ENCODE measurements at places on chromosomes 7 and 10.
A peak's percentile ranks its signal among the peaks of the same experiment; 100 is the strongest.

DNA sequence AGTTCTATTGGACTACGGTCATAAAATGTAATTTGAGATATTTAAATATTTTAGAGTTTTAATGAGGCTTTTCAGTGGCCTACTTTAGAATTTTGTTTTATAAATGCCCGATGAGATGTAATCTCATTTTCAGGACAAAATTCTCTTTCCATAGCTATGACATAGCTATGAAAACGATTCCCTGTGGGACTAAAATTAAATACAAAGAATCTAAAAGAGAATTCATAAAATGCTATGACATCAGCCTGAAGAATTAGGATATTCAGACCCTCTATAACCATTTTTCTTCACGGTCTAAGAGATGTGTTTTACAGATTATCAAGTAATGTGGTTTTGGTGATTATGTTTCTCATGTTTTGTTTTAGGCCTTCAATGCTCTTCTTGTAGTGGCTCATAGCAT, 48.2 kb upstream of the ODAD2 start:
- DNase-seq, result no peak

GRCh38 chr10:5068274-5068984, 25.8 kb upstream of the AKR1C3 start:
- no peak for DNase-seq

DNA sequence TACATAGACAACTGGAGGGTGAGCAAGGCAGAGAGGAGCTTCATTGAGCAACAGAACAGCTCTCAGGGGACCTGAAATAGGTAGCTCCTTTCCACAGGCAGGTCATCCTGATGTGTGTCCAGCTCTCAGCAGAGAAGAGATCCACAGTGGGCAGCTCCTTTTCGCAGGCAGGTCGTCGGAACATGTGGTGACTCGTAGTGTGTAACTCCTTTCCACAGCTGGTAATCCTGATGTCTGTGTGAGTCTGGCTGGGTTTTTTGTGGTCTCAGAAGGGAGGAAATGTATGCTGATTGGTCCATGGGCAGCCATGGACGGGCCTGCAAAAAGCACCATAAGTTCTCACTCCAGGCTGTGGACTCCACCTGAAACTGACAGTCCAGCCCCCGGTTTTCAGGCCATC, 24.4 kb upstream of the TES start:
- DNase-seq, result no peak

DNA sequence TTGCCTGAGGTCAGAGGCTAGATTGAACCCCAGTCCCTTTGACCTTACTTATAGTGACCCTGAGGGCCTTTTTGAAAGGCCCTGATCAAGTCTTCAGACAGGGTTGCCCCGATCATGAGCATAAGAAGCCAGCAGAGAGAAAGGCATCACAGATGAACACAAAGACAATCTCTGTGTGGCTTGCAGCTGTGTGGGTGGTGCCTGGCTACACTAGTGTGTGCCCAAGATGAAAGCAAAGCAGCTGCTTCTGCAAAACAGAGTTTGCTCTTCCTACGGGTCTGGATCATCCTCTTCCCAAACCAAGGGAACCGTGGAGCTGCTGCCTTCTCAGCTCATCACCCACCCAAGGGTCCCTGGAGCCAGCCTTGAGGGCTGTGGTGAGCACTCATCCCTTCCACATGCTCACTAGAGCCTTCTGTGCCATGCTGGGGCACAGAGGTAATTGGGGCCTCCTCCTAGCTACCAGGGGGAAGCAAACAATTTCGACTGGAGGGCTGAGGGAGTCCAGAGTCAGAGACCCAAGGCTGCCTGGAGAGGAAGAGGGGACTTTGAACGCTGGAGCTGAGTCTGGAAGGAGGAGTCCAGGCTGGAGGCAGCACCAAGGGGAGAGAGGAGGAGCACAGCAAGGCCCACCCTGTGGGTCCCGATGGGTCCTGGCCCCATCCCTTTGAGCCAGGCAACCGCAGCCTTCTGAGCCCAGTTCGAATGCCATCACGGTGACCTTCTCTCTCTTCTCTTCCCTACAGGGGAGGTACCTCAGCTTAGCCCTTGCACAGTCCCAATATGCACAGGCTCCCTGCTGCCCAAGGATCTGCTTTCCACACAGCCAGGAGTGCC, 42.3 kb downstream of the ANTXRL start:
- DNase-seq, result no peak

DNA sequence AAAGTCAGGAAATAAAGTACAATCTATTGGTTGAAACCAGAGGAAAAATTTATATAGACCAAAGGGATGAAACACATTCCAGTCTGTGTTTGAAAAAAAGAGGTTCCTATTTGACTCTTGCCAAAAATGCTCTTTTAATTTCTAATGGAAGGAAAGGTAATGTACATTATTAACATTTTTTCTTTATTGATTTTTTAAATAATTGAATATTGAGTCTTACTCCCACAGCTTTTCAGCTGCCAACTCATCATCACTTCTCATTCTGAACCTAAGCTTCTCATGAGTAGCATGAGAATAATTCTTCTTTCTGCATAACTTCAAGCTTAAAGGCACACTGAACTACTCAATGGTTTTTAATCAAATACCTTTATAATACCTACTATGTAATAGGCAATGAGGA, 49.8 kb upstream of the FHIP2A start:
- no peak for DNase-seq

- no peak for DNase-seq
These were observed 358.8 kb downstream of the SUGCT start for GRCh38 chr7:40493609-40494051.

- no peak for DNase-seq
These were observed 13.0 kb downstream of the ADAM8 start for GRCh38 chr10:133263674-133264073.

GRCh38 chr10:1026578-1026977, 919 bp upstream of the IDI2 start:
- DNase-seq, result no peak

GRCh38 chr10:71492872-71493271, 96.2 kb downstream of the CDH23 start:
- no peak for DNase-seq

DNA sequence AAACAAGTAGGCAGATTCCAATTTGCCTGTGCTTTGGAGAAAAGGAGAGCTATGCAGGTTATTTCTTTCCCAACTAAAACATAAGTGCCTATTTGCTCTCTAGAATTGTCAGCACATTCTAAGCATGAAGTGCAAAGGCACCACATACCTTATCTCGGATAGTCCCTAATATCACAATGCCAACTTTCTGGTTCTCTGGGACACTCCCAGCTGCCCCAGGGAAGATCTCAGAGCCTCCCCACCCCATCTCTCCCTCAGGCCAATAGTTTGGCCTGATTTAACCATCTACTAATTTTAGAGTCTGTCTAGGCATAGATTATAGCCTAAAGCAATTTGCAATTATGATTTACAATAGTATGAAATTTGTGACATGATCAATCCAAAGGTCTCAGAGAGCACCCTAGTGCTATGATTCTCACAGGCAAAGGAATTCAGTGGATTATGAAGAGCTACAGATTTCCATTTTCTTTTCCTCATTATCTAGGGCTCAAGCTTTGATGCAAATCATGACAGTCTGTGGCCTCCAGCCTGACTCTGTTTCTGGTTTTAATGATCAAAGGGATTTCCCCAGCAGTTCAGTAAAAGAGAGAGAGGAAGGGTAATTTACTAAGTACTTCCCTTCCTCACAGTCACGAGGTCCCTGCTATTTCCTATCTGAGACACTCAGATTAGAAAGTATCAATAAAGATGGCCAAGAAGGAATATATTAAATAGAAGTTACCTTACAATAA, 29.0 kb upstream of the IL6 start:
- no peak for DNase-seq

- no peak for DNase-seq
These were observed 988.6 kb downstream of the SORCS1 start for GRCh38 chr10:106175760-106176377.

DNA sequence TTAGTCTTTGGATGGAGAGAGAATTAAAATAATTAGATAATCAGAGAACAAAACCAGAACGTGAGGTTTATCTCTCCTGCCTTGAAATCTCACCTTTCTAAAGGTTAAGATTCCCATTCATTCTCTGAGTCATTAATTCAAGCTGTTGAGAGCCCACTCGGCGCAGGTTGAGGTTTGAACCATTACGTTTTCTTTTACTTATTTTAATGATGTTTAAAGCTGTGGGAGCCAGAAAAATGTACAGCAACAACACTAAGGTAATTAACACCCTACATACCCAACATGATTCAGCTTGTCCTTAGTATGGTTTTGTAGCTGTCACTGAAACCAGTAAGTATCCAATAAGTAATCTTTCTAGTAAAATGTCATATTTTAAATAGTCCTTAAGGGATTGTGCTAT, 153.0 kb upstream of the ANK3 start:
- no peak for DNase-seq

DNA sequence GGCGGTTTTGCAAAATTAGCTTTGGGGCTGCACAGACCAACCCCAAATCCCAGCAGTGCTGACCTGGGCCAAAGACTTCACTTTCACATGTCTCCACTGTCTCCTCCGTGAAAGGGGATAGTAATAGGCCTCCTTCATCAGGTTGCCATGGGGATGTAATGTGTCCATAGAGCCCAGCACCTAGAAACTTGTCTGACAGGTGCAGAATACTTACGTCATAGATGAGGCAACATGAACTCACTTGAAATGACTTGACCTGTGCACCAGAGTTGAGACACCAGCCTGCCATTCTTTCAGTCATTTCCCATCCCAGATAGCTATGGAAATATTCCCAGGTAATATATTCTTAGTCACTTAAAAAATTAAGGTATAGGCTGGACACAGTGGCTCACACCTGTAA, 94.2 kb downstream of the INSYN2A start:
- DNase-seq, result no peak

DNA sequence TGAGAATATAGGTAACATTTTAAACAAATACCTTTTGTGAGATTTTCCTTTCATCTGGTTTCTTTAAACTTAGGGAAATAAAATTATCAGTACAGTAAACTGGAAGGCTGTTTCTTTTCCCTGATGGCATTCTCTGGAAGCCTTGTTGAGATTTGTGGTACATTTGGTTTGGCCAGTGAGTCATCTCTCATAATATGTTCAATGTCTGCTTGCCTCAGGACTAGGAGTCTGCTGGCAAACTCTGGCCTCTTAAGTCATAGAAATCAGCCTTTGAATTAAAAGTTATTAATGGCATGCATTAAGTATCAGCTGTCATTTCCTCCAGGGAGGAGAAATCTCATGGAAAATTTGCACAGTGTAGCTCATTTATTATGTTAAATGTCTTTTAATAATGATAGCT, 316.6 kb upstream of the KIAA1217 start:
- no peak for DNase-seq

DNA sequence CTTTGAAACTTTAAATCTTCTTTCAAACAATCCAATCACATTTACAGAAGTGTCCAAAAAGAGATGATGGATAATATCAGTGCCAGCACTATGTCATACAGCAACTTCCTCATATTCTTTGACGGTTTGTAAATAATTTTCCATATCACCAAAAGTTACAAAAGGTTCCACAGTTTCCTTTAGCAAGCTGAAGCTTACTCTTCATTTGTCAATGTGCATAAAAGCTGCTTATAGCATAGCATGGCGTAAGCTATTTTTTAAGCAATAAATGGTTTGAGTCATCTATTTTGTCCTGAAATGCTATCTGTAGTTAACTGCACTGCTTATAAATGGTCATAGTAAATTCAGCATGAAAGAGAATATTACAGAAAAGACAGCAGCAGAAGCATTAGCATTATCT, 95.1 kb downstream of the ETV1 start:
- DNase-seq, result no peak

DNA sequence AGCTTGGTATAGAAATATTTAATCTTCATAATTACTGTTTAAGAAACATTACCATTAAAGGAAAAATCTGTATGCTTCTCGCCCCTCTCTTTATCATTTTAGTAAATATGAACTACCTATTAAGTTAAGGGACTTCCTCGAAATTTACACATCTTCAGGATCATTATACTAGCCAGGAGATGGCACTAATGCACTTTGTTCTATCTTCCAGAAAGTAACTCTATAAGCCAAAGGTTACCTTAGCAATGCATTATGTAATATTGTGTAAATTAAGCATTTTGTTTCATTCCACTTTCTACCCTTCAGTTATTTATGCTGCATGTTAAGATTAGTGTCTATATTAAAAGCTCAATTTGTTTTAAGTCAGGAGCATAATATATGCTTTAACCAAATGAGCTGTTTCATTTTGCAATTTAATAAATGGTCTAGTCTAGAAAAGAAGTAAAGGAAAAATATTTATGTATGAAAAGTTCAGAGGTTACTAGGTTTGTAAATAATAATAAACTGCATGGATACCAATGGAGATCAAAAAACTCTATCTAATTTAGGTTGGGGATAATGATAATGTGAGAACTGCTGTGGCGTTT, 128.5 kb downstream of the ANKRD7 start:
- DNase-seq, result no peak

GRCh38 chr10:105656856-105657255, 1015.8 kb downstream of the SORCS3 start:
- no peak for DNase-seq

DNA sequence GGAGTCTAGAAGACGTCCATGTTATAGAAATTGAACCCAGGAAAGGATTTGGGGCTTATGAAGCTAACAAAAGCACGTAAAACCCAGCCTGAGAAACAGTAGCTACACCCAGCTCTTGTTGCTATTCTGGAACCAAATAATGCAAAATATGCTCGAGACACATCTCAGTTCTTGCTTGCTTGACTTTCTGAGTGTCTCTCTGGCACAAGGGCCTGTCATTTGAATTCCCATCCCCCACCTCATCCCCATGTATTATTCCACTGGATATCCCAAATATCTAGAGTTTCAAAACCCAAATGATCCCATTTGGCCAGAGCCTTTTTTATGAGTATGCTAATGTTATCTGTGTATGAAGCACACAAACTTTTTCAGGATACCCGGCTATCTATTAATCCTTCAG, 48.2 kb upstream of the AGBL3 start:
- no peak for DNase-seq

GRCh38 chr10:99785646-99786045, 3.2 kb downstream of the ABCC2 start:
- DNase-seq, result no peak

- no peak for DNase-seq
These were observed 663.6 kb downstream of the PARD3 start for GRCh38 chr10:34151481-34151880.

GRCh38 chr7:25944777-25945515, 207.1 kb upstream of the NFE2L3 start:
- no peak for DNase-seq

GRCh38 chr7:82164813-82165212, 278.8 kb downstream of the CACNA2D1 start:
- DNase-seq, result peak; percentile 44

GRCh38 chr7:128835231-128835751, 5.1 kb downstream of the FLNC start:
- no peak for DNase-seq

DNA sequence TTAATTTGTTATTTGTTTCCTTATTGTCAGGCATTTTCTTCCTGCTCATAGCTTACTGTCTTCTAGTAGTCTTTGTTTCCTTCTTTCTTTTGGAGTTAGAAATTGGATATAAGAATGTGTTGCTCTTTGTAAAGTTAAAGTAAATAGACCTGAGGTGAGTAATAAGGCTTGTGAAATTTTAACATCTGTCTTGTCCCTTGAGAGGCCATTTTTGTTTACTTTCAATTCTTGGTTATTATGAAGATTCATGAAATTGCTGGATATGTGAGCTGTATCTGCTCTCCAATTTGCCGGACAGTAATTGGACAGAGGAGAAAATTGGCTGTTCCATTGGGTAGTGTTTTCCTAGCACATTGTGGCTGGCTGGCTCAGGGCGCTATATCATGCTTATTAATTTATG, 260.7 kb downstream of the EXOC4 start:
- no peak for DNase-seq
